ELR (cell line): ENCODE measurements at places on chromosomes 3 and 15.

- no peak for DNase-seq
These were observed 227.6 kb upstream of the TBC1D5 start for GRCh38 chr3:17969985-17970568.

DNA sequence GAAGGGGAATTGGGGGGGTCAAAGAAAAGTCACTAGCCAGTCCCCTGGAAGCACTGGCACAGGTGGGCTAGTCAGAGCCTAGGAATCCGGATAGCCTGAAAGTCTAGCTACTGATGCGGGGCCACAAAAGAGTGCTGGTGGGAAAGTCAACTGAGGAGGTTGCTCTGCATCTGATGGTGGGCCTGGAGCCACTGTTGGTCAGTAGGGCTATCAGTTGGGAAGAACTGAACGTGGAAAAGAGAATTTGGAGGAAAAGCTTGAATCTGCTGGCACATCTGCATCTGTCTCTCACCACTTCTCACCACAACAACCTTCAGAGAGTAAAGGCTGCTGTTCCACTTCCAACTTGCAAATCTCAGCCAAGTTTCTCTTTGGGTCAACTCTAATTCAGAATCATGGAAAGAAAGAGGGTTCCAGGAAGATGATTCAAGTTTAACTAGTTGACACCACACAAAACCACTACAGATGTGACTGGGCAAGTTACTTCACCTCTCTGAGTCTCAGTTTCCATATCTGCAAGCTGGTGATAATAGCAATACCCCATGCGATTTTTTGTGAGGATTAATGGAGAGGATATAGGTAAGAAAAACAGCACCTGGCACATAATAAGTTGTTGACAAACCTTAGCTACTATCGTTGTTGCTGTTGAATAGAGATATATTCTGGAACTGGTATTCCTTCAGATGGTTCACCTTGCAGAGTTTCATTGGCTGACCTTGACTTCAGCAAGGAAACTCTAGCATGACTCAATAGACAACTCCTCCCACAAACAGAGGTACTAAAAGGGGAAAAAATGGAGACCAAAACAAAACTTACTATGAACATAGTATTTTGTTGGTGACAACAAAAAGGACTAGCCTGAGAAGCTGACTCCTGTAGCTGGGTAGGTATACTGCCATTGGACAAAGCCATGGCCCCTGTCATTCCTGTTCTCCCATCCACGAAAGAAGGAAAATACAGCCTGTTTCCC lies 280.2 kb upstream of the STT3B start:
- no peak for DNase-seq

DNA sequence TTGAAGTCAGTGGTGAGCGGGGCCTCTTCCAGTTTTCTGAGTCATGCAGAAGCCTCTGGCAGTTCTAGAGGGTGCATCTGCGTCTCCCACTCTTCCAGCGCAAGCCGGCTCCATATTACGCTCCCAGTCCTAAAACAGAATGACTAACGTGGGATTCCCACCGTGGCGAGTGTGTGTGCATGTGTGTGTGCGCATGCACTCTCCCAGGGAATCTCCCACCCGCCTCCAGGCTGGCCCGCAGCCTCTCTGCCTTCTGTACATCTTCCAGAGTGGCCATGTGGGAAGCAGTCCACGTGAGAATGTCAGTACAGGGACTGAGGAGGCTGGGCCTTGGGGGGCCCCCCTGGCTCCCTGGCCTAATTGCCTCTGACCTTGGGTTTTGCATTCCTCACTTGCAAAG lies 87.7 kb downstream of the LSM3 start:
- peak; percentile 72 for DNase-seq

- DNase-seq = no peak
These were observed 96.6 kb downstream of the SEMA6D start for GRCh38 chr15:47813748-47814384.

- no peak for DNase-seq
These were observed 67.6 kb downstream of the ZNF445 start for GRCh38 chr3:44409640-44410410.

- no peak for DNase-seq
These were observed 80.1 kb downstream of the EOMES start for GRCh38 chr3:27641888-27642601.

DNA sequence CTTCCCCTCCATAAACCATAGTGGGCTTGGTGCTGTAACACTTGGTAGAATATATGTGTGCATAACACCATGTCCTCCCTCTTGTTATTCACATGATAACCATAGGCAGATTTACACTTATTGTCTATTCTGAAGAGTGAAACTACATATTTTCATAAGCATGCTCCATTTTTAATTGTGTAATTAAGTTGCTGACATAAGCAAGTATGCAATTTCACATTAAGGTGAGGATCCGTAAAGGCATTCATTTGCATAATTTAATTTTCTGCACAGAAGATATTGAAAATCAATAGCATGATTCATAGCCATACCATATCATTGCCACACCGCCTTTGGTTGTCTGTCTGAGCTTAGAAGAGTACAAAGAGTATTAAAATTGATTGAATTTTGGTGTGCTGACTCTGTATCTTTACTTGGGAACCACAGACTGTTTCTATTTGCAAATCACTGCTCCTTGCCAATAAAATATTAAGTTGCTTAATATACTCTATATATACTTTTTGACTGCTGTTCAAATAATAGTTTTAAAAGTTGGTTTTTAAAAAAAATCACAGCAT lies 182.4 kb downstream of the PTPRG start:
- no peak for DNase-seq
